ENCODE measurements at places on chromosomes 2 and 18. TPM values are rescaled to one million over a fixed set of nuclear protein-coding genes. Genes with fewer than 3 reads are reported as not detected.

DNA sequence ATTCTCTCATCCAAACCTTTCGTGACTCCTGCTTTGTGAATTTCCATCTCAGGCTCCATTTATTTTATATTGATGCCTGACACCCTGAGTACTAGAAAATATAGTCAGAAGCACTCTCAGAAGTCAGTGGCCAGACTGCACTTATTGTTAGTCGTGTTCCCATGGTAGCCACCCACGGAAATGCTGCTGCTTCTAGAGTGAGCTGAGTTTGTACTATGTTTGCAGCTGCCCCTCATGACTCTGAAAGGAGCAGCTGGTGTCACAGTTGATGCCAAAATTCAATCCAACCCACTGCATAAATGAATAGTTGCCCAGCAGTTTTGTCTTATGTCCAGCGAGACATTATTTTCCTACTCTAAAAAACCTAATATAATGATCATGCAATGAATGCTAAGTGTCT is 265.2 kb upstream of the SPHKAP start:
- DNase-seq, result no peak

The CCDC148 gene
- not detected for total RNA-seq

DNA sequence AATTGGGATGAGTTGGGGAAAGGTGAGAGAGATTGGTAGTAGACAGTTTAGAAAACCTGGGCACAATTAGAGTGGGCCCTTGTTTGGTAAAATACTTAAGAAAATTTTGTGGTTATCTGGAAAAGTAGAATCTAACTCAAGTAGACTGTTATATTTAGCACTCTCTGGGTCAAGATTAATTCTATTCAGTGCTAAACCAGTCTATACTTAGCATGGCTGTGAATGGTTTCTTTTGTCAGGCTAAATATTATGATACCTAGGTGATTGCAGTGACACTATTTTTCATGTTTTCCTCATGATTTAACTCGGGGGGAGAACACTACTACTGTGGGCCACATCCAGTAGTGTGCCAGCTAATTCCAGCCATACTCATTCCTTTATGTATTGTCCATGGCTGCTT is 58.9 kb downstream of the KIAA1328 start:
- no peak for DNase-seq

The CYTIP gene
- total RNA-seq, result 30.7 TPM

DNA sequence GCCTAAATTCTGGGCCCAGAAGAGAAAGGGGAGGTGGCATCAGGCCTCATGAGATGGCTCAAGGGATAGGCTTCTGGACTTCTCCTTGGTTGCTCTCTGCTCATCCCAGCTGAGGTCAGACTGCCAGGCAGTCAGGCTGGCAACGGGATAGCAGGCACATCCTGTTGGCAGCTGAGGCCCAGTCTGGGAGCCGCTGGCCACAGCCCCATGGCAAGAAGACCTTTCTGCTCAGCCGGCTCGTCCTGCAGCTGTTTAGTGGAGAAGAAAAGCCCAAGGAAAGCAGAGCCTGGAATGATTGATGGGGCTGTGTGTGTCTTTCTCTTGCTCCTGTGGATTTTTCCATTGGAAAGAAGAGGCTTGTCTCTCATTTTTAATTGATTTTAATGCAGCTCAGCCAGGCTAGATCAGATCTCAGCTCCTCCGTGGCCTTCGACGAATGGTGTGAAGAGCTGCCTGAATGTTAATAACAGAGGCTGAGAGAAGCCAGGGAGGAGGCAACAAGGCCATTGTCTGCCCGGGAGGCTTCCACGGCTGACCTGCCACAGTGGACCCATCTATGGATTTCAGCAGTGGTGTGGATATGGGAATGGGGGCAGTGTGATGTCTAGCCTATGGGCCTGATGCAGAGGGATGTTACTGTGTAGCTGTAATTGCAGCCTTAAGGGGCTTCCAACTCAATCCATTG is 99.5 kb downstream of the HS1BP3 start:
- DNase-seq, result no peak

DNA sequence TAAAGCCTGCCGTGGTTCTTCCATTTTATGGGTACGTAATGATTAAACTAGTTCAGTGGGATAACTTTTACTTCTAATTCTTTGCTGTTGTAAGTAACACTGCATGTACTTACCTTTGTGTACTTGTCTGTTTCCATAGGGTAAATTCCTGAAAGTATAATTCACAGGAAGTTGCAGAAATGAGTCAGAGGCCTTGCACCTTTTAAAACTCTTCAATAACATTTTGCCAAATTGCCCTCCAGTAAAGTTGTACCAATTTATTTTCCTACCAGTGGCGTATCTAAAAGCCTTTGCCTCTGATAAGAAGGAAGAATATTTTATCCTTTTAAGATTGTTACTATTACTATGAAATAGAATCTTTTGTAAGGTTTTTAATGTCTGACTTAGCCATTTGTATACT is 65.1 kb downstream of the CAB39 start:
- no peak for DNase-seq

The OR6B2 gene
- not detected for total RNA-seq

DNA sequence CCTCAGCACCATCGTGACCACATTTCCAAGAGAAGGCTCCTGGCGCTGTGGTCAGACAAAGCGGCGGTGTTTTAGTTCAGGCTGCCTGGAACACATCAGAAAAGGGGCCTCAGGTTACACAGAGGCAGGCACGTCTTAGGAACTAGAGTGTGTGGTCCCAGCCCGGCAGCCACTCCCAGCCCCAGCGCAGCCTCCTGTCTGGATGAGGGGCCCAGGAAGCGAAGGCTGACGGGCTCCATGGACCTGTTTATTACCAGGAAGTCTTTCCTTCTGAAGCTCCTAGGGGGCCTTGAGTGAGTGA is 10.0 kb upstream of the GPR55 start:
- no peak for DNase-seq

GRCh38 chr2:121388371-121388770 is 103.4 kb upstream of the TFCP2L1 start:
- DNase-seq, result no peak

DNA sequence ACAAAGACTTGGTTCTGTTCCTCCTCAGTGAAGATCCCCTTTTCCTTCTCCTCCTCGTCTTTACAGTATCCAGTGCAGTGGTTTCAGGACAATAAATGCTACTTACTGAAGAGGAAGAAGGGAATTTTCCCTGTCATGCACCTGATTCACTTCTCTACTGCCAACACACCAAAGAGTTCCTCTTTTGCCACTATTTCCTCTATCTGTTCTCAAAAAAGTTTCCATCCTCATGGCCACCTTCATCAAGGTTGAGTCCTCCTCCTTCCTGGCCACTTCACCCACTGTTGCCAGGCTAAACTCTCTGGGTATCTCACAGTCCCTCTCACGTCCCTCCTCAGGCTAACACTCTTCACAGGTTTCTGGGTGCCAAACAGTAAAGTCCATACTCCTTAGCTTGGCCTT is 41.7 kb downstream of the PLEKHM3 start:
- DNase-seq, result no peak

- no peak for DNase-seq
Measured at GRCh38 chr2:169525434-169525833, 15.9 kb downstream of the KLHL41 start.

DNA sequence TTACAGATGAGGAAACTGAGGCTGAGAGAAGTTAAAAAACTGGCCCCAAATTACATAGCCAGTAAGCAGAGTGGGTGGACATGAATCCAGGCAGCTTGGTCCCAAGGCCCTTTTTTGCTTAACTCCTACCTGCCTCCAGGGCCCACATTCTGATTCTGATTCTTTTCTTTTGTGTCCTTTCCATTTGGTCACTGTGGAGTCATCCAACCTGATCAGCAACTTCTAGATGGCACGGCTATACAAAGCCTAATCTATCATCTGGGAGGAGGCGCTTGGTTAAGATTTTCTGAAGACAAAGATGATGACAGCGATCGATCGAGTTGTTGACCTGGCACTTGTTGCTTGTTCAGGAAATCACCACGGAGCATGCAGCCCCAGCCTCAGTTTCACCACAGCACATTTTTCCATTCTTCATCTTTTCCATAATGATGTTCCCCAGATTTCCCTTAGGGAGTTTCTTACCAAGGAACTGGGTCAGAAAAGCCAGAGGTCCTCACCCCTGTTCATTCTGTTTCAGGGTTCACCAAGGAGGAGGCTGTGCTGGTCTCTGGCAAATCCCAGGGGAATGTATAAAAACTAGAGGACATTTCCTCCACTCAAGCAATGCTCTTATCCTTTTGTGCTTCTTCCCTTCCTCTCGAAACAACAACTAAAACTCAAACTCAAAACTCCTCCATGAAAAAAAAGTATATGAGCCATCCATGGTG is 6.9 kb upstream of the IGFBP2 start:
- no peak for DNase-seq

GRCh38 chr2:138279871-138280270 is 221.7 kb upstream of the SPOPL start:
- DNase-seq, result no peak

GRCh38 chr2:173999272-173999671 is 34.1 kb upstream of the SP3 start:
- no peak for DNase-seq

GRCh38 chr2:230594286-230594840 is 118.3 kb upstream of the CAB39 start:
- DNase-seq, result no peak

The LRP1B gene
- under 0.01 TPM for total RNA-seq

GRCh38 chr2:8953525-8953924 is 50.0 kb downstream of the MBOAT2 start:
- DNase-seq, result no peak
